ENCODE measurements at places on chromosomes 7 and 10. TPM values are rescaled to one million over a fixed set of nuclear protein-coding genes. Genes with fewer than 3 reads are reported as not detected.

The CRHR2 gene
- not detected for total RNA-seq

The NCF1 gene
- total RNA-seq: 2.5 TPM

The PON1 gene
- total RNA-seq: not detected

The RNF133 gene
- 0.40 TPM for total RNA-seq

The ENTPD1 gene
- 34.5 TPM for total RNA-seq

The MYOF gene
- total RNA-seq: 101 TPM

The MMD2 gene
- total RNA-seq: not detected

The ADAP1 gene
- total RNA-seq: 6.8 TPM

The SLC39A12 gene
- not detected for total RNA-seq

The OR6B1 gene
- total RNA-seq: not detected

The IFIT2 gene
- total RNA-seq: 0.26 TPM

The ANKRD1 gene
- total RNA-seq: not detected

The TMEM176A gene
- 18.1 TPM for total RNA-seq

The ACSL5 gene
- 15.9 TPM for total RNA-seq

The DPYSL4 gene
- total RNA-seq: not detected

The LRRC18 gene
- total RNA-seq: not detected

The FAM237B gene
- not detected for total RNA-seq

The GGCT gene
- total RNA-seq: 74.9 TPM

The KCP gene
- 0.57 TPM for total RNA-seq

The LRRC4 gene
- 2.9 TPM for total RNA-seq

The CHST3 gene
- total RNA-seq: 9.7 TPM

The SGCE gene
- 0.38 TPM for total RNA-seq

The PNLIPRP1 gene
- total RNA-seq: not detected

The NSUN6 gene
- total RNA-seq: 5.5 TPM

The FAM24B gene
- 4.2 TPM for total RNA-seq

The CDC14C gene
- not detected for total RNA-seq

The CYP3A7 gene
- total RNA-seq: not detected

The LRRTM3 gene
- under 0.01 TPM for total RNA-seq

The PRSS37 gene
- not detected for total RNA-seq

The PPP1R3C gene
- 8.8 TPM for total RNA-seq

The NCOA4 gene
- total RNA-seq: 159 TPM

The AASS gene
- total RNA-seq: 42.7 TPM

The CPA5 gene
- not detected for total RNA-seq

The NANOS1 gene
- 0.19 TPM for total RNA-seq

The UNC5B gene
- 27.4 TPM for total RNA-seq

The ASB15 gene
- not detected for total RNA-seq

The FKBP9 gene
- total RNA-seq: 47.8 TPM

The ANKRD61 gene
- total RNA-seq: 0.26 TPM

The SEMA3A gene
- 0.67 TPM for total RNA-seq

The OPN4 gene
- total RNA-seq: not detected

The CFTR gene
- 0.38 TPM for total RNA-seq

The AKR1C4 gene
- not detected for total RNA-seq

The TEX36 gene
- total RNA-seq: not detected

The LMBR1 gene
- total RNA-seq: 34.2 TPM

The GRM3 gene
- total RNA-seq: not detected

The CFAP46 gene
- 0.92 TPM for total RNA-seq

The TMEM225B gene
- total RNA-seq: 0.57 TPM

The ADRA2A gene
- total RNA-seq: not detected

The PGAM2 gene
- not detected for total RNA-seq

The MORN4 gene
- 1.7 TPM for total RNA-seq

The AGBL3 gene
- total RNA-seq: 3.6 TPM

The CTAGE8 gene
- 4.5 TPM for total RNA-seq

The ADAM8 gene
- total RNA-seq: 3.5 TPM

The SH2B2 gene
- total RNA-seq: 1.0 TPM

The TMEM270 gene
- total RNA-seq: not detected

The NUTM2D gene
- total RNA-seq: 1.9 TPM

The NUTM2A gene
- 0.57 TPM for total RNA-seq

The AKR1D1 gene
- total RNA-seq: not detected

The HOXA1 gene
- total RNA-seq: 2.4 TPM
